ENCODE measurements at places on chromosomes 5 and 9.

DNA sequence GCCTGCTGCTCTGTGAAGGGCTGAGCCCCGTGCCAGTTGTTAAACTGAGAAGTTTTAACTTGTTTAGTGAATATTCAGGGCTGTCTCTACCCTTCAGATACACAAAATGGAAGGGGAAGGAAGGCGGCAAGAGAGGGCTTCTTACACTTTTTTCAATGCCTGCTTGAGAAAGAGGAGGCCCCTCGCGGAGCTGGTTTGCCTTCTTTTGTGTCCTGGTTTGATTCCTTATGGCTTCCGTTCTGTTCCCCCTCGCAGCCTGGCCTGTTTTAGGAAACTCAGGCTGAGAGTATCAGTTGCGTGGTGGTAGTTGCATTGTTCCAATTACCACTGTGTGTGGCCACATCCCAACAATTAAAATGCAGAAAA is 1.0 kb downstream of the FAM53C start:
- DNase-seq: no peak

GRCh38 chr9:71072587-71072986 is 48.8 kb downstream of the TRPM3 start:
- no peak for DNase-seq

- DNase-seq: no peak
Measured at GRCh38 chr9:74847478-74848152, 40.1 kb downstream of the TRPM6 start.

DNA sequence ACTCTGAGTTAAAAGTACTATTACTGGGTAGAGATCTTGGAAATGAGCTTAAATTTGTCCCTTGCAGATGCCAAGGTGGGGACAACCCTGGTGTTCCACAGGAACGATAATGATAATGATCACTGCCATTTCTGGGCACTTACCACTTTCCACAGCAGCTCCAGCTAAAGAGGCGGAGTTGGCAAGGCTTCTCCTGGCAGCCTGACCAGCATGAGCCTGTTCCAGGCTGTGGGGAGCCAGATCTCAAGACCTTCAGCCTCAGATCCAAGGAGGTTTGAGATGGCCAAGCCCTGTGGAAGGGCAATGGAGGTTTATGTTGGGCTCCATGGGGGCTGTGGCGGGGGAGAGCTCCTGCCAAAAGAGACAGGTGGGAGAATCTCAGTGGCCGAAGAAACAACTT is 244.9 kb upstream of the MVB12B start:
- no peak for DNase-seq

DNA sequence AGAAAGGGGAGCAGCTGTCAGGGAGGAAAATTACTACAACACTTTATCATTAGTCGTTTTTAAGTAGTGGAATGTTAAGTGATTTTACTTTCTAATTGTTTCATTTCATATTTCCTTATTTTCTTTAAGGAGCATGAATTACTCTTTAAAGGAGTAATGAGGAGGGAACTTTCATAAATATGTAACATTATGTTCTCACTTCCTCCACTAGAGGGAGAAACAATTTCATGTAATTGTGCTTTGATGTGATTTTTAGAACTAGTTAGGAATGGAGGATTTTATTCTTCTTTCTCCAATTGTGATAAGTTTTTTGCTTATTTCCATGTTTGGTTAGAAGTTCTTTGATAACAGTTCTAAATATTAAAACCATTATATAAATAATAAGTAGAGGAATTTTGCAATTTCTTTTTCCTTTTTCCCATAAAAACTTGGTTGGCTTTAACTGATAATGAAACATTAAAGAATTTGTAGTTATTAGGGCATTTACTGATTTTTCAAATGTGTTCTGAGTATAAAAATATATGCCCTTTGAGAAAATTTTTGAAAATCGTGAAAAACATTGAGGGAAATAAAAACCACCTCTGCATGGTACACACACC is 25.6 kb downstream of the CEP78 start:
- peak; percentile 17 for DNase-seq

GRCh38 chr9:114500697-114501292 is 4.5 kb downstream of the WHRN start:
- no peak for DNase-seq

DNA sequence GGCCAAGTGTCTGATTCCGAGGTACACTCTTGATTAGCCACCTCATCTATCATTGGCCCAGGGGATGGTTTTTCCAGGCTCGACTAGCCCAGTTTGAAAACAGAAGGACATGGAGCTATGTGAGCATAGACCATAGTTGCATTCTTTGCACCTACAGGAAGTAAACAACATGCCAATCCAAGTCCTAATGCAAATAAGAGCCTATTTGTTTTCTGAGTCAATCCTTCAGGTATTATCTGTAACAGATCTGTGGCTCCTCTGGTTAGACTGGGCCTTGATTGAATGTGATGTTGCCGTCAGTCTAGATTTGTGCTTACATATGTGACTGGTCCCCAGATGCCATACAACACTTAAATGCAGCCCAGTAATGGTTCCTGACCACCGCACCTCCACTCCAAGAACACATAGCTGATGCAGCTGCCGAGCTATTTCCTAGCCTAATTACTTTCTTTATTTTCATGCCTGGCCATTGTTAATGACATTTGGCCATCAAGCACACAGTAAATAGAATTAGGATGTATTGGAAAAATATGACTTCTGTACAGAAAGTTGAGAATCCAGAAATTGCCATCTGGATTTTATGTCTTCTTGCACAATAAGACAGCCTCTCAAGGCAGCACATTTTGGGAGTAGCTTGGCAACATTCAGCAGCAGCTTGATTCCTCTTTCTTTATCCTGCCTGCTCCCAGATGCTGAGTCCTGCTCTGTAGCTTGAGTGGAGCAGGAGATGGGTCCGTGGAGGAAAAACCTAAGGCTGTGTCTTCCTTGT is 29.5 kb upstream of the ARHGAP26 start:
- no peak for DNase-seq

GRCh38 chr9:78218890-78219289 is 17.0 kb upstream of the CEP78 start:
- no peak for DNase-seq

All from NCI-H1092 (cell line).